ENCODE measurements at places on chromosomes 1 and 21. TPM values are rescaled to one million over a fixed set of nuclear protein-coding genes. Genes with fewer than 3 reads are reported as not detected.

DNA sequence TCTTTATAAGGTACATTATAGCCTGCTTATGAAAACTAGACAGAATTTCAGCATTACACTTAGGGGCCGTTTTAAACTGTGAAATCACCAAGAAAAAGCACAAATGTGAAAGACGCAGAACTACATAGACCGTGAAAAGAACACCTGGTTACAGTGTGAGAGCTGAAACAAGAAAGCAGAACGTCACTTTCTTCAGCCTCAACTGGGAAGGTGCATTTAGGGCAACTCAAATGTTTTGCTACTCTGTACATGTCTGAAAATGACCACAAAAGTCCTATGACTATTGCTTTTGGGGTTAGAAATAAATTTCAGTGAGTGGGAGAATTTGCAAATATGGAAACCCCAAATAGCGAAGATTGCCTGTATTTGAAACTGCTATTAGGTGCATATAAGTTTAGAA is 268.7 kb downstream of the OLFM3 start:
- no peak for DNase-seq

GRCh38 chr1:45552331-45552730 is 1.7 kb downstream of the AKR1A1 start:
- DNase-seq, result no peak

The SPRR2F gene
- polyA plus RNA-seq, result not detected

GRCh38 chr1:9912264-9912936 is 2.3 kb upstream of the CTNNBIP1 start:
- DNase-seq, result no peak

DNA sequence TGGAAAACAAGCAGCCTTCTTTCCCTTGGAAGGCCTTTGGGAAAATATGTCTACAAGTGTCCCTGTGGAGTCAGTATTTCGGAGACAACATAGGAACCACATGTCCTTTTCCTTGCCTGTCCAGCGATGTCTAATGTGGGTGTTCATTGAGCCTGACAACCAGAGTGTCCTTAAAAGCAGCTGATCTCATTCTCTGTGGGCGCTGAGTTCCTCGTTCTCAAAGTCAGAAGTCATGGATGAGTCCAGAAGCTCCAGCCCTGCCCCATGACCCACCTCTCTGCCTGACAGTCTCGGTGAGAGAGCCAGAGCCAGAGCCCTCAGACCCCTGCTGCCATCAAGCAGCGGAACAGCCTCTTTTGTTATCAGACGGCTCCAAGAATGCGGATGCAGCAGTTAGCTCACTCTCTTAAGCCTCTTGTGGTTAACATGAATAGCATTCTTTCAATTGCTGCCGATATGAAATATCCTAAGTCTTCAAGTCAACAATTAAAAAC is 329.2 kb downstream of the TGFB2 start:
- peak; percentile 45 for DNase-seq

DNA sequence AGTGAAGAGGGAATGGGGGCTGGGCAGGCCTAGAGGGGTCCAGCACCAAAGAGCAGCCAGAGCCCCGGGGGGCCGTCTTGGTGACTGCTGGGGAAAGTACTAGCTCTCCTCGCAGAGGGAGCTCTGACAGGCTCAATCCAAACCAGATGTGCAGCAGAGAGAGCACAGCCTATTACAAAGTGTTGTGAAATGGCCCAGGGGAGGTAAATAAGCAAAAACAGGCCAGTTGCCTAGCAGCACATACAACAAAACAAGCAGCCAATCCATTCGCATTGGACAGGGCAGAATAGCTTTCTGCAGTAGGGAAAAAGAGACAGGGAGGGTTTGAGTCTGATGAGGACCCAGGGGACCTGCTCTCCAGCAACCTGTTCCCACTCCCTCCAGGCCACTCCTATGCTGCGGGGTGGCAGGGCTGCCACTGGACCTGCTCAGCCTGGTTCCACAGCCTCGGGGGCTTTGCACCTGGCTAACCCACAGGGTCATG is 239.6 kb upstream of the FGGY start:
- DNase-seq, result peak; percentile 88

The SLAMF9 gene
- not detected for polyA plus RNA-seq

DNA sequence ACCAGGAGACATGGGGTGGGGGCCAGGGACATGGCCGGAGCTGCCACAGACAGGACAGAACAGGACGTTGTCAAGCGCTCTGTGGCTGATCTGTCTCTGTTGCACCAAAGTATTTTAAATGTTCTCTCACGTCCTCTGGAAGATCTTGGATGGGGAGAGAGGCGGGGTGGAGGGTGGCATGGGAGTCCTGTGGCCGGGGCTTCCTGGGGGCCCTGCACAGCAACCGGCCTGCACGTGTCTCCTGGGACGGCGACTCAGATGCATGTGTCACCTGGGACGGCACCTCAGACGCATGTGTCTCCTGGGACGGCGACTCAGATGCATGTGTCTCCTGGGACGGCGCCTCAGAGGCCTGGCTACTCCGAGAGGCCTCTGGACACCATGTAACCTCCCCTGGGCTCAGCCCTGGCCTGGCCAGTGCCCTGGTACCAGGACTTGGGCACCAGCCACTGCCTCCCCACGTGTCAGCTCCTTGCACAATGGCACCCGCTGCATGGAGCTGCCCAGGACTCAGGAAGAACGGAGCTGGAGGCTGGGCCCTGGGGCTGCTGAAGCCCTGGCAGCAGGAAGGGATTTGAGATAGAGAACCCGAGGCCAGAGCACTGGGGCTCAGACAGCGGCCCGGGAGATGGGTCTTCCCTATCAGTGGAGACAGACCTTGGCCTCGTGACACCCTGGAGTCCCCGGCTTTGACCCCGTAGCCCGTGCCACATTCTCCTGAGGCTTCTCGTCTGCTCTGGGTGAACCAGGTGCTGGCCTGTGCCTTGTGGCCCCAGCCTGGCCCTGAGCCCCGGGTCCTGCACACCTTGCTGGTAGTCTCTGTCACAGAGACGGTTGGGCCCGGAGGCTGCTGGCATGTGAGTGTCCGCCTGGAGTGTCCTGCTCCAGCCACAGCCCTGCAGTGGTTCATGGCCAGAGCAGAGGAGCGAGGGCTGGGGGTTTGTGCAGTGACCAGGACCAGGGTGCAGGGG is 14.7 kb upstream of the SLC19A1 start:
- no peak for DNase-seq

The PLA2G2D gene
- polyA plus RNA-seq, result not detected

GRCh38 chr21:45094412-45094811 is 20.0 kb downstream of the ADARB1 start:
- no peak for DNase-seq

The SPRR3 gene
- polyA plus RNA-seq, result not detected

GRCh38 chr1:23291706-23292105 is 52.4 kb downstream of the HNRNPR start:
- no peak for DNase-seq

- no peak for DNase-seq
Observed at GRCh38 chr1:214255509-214255908, 25.4 kb upstream of the SMYD2 start.

Measured in AG04450 (cell line).